IPS-NIHi11 (cell line): ENCODE measurements at places on chromosomes 13 and 19.

DNA sequence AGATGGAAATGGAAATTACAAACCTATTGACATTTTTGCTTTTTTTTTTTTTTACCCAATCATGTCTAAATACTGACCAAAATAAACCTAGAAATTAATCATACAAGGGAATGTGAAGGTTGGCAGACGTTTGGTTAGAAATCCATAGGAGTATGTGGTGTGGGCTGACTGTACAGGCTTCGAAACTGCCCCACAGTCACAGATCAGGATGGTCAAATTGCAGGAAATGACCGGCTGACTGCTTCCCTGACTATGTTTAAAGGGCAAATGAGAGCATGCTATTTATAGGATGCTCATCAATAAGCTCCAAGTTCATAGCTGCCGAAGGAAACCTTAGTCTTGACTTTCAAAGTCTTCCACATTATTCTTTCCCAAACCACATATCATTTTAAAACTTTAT, 118.4 kb downstream of the COG6 start:
- DNase-seq: no peak

DNA sequence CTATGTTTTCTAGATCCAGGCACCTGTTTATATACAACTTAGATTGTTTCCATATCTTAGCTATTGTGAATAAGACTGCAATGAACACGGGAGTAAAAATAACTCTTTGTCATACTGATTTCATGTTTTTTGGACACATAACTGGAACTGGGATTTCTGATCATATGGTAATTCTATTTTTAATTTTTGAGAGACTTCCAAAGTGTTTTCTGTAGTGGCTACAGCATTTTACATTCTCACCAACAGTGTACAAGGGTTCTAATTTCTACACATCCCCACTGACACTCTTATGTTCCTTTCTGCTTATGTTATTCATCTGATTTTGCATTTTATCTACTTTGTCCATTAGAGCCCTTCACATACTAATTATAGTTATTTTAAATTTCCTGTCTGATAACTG, 1152.9 kb downstream of the SLITRK1 start:
- no peak for DNase-seq

GRCh38 chr13:110353339-110353977, 46.4 kb downstream of the COL4A2 start:
- DNase-seq: no peak

DNA sequence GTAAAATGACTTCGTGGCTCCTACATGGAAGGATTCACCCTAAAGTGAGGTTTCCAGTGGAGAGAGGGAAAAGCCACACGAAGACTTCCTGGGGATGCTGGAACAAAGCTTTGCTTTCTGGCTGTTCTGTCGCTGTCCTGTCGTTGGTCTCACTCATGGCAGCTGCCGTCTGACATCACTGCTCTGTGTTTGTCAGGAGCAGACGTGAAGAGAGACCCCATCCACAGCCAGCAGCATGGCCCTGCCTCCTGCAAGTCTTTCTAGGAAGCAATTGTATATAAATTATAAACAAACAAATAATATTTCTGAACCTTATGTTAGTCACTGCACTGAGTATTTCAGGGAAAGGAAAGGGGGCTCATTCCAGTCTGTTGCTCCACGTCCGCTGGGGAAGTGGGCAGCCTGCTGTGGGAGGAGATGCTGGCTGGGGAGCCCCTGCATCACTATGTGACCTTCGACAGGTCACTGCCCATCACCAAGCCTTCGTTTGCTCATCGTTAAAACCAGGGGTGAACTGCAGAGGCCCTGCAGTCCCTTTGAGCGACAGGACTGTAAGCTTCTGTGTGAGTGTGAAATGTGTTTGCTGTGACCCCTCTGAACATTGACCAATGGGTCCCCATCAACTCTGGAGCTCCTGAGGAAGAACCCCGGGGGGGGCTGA, 151.0 kb downstream of the DCT start:
- no peak for DNase-seq

DNA sequence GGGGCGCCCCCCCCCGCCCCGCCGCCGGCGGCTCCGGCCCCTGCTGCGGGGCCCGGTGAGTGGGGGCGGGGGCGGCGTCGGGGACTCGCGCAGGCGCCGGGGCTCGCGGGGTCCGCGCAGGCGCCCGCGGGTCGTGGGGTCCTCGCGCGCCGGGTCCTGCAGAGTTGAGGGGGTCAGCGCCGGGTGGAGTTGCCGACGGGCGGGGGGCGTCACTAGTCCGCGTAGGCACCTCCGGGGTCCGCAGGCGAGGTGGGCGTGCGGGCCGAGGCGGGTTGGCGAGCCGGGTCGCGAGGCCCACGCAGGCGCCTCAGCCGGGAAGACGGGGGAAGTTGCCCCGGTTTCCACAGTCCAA, 365 bp downstream of the PPP6R1 start:
- peak; percentile 53 for DNase-seq
